EH (cell line): ENCODE measurements at places on chromosomes 4 and X.
A peak's percentile ranks its signal among the peaks of the same experiment; 100 is the strongest.

- no peak for DNase-seq
These were observed 56.8 kb downstream of the CXCL13 start for GRCh38 chr4:77662396-77662795.

GRCh38 chrX:27307546-27307945, 155.6 kb downstream of the PPP4R3C start:
- DNase-seq = no peak

DNA sequence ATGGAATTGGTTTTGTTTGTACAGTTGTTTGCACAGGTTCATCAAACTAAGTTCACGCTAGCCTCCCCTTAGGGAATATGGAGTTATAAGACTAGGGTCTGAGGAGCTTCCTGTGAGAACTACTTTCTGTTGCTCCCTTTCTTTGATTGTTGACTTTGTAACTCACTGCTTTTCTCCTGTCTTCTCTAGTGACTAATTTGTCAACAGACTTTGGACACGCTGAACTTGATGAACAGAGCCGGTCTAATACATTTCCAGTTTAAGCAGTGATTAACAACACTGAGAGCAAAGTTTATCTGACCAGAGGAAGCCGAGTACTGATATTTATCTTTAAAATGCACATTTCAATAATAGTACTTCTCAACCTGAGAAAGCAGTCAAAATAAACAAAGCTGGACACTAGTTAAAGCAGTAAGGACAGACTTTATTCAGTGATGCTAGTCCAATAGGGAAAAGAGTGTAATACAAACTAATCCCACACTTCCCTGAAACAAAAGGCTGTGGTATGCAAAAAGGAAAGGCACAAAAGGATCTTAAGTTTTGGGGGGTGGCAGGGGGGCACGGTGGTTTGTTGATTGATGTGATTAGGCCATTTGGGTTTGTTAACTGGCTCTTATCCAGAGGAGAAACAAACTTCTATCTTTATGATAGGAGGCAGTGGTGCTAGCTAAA, 2.7 kb upstream of the NUDT9 start:
- DNase-seq = no peak

DNA sequence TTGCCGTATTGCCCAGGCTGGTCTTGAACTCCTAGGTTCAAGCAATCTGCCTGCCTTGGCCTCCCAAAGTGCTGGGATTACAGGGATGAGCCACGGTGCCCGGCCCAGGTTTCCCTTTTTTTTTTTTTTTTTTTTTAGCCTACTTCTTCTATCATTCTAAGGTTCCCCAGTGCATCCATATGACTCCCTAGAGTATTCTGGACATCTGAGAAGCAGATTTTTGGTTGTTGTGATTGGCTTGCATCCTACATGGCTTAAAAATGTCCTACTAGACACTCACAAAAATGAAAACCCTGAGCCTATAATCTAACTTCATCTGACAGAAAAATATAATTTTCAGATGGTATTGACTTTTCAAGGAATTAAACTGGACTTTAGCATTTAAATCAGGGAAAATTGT, 41.7 kb downstream of the SMIM14 start:
- DNase-seq = no peak

- DNase-seq = peak; percentile 48
These were observed 8.0 kb downstream of the MAN2B2 start for GRCh38 chr4:6582889-6583490.

GRCh38 chrX:2479420-2479780, 21.4 kb downstream of the DHRSX start:
- DNase-seq = no peak

GRCh38 chr4:127708985-127709384, 21.2 kb upstream of the SLC25A31 start:
- DNase-seq = peak; percentile 73

DNA sequence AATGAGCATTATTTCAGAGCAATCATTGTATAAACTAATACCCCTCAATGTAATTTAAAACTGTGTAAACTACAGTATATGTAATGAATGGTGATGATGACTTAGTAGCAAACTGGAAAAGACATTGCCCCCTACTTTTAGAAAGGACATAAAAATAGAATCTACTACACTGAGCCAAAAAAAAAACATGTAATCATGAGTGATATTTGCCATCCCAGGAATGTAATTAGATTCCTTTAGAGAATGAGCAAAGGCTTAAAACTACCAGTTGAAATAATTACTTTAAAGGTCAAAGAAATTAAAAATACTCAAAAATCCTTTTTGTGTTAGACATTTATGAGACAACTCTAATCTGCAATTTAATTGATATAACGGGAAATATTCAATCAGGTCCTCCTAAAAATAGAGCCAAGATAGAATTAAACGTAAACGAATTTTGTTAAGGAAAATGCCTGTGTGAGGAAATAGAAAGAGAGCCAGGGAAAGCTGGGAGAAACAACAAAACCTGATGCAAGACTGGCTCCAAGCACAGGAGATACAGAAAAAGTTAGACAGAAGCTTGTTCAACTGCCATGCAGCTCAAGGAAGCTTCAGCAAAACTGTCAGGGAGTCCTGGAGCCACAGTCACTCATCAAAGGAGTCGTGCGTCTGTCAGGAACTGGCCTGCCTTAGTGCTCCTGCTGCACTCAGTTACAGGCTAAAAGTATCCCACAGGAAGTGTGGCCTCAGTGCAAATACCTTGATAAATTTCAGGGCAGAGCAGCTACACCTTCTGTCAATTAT, 655.7 kb upstream of the INTU start:
- peak; percentile 46 for DNase-seq

DNA sequence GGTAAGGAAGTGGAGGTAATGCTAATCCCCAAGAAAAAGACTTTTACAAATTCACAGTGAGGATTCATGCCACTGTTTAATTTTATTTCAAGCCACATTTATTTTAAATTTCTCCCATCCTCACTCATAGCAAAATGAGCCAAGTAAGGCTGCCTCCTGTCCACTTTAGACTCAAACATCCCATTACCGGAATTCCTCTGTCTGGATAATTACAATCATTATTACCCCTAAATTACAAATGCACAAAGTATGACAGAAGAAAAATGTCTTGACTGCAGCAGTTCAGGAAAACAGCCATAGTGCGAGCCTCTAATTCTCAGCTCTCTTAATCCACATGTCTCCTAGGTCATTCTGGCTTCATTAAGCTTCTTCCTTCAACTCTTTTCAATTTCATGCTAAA, 57.0 kb downstream of the MAPK10 start:
- no peak for DNase-seq

GRCh38 chr4:89331197-89331596, 23.6 kb upstream of the GPRIN3 start:
- no peak for DNase-seq

GRCh38 chrX:123600181-123600580, 132.7 kb downstream of the THOC2 start:
- DNase-seq = no peak

DNA sequence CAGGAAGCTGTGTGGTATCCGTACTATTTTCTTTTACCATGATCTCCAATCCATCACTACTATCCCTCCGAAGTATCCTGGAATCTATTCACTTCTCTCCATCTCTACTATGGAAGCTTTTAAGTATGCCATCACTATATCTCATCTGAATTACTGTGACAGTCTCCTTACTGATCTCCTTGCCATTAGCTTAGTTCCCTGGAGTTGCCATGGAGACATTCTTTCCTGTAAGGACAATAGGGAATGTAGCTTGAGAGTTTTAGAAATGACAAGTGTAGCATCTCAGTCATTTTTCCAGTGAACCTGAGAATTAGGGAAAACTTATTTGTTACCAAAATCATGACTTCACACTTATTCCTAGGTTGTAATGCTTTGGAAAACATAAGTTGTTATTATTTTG, 86.3 kb downstream of the HPGD start:
- no peak for DNase-seq

DNA sequence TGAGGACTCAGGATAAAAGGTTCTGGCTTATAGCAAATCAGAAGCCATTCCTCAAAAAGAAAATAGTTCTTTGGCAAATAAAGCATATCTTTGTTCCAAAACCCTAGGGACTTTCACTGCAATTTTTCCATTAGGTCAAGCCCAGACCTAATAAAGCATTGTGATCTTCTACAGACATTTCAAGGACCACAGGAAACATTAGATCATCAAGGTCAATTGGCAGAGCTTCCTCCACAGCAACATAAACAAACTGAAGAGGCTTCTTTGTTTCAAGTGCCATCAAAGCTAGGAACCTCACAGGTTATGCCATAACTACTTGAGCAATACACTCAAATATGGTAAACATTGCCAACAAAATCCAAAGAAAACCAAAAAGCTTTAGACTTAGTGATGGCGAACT, 144.9 kb downstream of the ANXA5 start:
- DNase-seq = no peak

DNA sequence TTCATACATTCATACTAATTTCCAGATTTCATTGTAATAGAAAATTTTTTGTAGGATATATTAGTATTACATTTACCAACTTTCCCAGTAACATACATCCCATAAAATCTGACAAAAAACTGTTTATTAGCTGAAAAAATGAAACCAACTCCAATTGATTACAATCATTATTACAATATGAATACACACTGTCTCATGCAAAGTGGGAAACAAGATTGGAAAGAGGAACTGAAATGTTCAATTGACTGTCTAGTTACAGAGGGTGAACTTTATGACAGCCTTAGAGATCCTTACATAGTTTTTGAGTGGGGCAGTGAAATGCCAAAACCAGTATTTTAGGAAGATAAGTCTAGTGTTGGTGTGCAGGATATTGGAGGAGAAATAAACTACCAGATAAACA, 2.3 kb upstream of the AMBN start:
- no peak for DNase-seq

DNA sequence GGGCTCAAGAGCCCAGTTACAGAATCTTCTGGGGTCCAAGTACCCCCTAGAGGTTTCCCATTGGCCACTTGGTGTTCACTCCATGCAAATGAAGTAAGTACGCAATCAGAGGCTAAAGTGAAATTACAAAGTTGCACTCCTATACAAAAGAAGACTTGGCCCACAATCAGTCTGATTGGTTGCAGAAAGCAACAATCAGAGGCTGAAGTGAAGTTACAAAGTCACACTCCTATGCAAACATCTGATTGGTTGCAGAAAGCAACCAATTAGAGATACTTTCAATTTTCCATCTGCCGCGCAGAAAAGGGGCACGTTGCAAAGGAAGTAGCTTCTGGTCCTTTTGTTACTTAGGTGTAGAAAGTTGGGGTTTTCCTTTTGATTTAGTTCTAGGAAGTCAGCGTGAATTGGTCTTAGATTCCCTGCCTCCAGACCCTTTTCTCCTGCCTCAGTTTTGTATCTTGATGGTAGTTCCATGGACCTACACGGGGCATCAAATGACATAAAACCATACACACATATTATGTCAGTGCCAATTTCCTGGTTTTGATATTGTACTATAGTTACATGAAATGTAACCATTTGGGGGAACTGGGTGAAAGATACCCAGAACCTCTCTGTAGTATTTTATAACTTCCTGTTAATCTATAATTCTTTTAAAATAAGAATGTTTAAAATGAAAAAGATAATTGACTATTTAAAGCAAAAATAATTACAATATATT, 12.4 kb upstream of the PIN4 start:
- peak; percentile 11 for DNase-seq

DNA sequence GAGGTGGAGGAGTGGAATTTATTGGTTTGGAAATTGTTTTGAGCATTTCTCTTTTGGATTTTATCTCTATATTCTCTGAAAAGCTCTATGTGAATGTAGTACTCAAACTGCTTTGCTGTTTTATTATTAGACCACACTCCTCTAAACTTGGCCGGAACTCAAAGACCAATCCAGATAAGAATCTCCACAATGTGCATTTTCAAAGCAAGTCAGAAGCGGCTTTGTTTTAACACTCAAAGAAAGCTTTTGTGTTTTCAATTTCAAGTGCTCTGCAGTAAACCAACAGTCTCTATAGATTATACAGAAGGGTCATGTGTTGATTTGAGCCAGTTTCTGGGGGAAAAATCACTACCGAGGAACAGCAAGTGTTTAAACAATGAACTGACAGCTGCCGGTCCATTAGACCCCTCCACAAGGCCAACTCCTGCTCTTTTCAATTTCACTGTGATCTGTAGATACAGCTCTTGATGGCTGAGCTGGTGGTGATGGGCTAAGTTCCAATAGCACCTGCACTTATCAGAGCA, 79.4 kb downstream of the FTHL17 start:
- peak; percentile 4 for DNase-seq

DNA sequence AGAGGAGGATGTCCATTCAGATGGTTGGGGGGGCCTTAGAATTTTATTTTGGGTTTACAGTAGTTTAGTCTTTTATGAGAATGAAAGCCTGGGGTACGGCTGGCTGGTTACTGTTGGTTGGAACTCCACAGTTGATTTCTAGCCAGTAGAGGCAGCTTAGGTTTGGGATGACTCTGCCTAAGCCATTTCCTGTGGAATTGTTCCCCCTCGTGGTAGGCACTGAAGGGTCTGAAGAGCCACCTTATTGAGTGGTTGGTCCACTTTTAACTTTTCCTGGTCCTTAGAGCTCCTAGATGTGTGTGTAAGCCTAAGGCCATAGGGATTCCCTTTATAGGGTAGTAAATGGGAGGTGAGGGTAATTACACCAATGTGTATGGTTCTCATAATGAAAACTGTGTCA, 19.7 kb downstream of the SPIN3 start:
- DNase-seq = no peak

DNA sequence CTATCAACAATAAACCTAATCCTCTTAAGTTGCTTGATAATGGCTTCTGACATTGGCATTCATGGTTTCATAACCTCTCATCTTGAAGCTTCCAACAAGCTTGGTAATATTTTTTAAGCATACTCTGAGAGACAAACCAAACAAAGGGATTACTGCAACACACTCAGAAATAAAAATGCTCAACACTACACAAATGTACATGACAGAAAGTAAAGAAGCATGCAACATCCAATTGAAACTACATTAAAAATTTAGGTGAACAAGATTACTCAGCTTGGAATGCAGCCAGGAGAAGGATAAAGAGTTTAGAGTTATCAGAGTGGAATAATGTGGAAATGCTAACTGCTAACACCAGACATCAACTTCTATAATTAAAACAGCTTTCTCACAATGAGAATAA, 1136.6 kb upstream of the PABPC4L start:
- no peak for DNase-seq

DNA sequence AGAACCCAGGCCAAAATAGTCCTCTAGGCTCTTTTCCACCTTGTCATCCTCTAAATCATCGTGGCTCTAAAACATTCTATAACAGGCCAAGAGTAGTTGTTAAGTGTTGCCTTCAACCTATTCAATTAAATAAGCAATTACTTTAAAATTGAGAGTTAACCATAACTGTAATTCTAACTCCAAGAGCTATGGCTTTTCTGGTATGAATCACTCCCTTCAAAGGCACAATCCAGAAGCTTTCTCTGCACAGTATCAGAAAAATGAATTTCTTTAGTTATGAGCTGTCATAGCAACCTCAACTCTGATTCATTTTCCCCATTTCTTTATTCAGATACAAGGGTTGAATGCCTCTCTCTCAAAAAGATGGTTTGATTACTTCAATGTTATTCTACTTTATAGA, 21.7 kb downstream of the INPP4B start:
- peak; percentile 27 for DNase-seq

- DNase-seq = no peak
These were observed 8.4 kb downstream of the SLC6A8 start for GRCh38 chrX:153696100-153696499.

DNA sequence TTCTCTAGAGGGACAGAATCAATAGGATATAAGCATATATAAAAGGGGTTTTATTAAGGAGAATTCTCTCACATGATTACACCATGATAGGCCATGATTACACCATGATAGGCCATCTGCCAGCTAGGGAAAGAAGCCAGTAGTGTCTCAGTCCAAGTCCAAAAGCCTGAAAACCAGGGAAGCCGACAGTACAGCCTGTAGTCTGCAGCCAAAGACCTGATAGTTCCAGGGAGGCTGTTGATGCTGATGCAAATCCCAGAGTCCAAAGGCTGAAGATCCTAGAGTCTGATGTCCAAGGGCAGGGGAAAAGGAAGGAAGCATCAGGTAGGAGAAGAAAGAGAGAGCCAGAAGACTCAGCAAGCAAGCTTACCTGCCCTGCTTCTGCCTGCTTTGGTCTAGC, 411.3 kb upstream of the EMCN start:
- no peak for DNase-seq
